ENCODE measurements at places on chromosomes 12 and 14.

- peak; percentile 45 for DNase-seq
Measured at GRCh38 chr14:100221533-100222223, 17.3 kb upstream of the YY1 start.

DNA sequence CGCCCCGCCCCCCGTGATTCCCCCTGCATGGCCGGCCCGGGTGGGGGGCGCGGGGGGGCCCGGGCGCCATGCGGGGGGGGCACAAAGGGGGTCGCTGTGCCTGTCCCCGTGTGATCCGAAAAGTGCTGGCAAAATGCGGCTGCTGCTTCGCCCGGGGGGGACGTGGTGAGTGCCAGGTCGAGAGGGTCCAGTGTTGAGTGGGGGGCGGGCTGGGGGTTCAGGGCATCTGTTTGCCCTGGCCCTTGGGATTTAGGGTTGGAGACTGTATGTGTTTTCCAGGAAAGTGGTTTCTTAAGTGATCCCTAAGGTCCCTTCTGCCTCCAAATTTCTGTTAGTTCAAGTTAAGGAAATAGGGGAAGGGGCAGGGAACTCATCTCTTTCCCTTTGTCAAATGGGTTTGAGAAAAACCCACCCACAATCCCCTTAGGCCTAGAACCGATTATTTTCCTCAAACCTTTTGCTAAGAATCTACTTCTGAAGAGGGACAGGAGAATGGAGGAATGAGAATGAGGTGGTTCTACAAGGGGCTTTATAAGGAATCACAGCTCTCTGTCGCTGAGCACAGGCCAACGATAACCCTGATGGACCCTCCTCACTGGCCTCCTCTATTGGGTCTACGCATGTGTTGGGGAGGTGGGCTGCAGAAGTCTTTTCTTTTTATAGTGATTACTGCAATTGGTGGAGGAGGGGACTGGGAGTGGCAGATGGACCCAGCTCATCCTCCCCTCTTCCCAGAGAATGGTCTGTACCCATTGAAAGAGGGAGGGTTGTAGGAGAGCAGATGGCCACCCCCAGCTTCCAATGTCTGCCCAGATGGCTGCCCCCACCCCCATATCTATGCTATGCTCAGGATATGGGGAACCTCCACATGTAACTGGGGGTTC lies 834 bp downstream of the ARHGEF25 start:
- no peak for DNase-seq

DNA sequence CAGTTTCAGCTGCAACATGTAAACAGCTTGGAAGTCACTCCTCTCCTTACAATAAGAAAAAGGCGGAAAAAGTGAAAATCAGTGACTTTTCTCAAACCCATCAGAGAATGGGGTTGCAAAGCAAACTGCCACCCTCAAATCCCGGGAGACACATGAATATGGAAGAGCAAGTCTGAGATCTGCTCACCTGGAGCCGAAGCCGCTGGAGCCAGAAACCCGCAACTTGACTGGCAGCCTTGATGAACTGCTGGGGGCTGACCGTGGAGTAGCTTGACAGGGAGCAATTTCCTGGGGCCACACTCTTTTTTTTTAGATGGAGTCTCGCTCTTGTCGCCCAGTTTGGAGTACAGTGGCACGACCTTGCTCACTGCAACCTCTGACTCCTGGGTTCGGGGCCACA lies 208.2 kb downstream of the KIF26A start:
- no peak for DNase-seq

DNA sequence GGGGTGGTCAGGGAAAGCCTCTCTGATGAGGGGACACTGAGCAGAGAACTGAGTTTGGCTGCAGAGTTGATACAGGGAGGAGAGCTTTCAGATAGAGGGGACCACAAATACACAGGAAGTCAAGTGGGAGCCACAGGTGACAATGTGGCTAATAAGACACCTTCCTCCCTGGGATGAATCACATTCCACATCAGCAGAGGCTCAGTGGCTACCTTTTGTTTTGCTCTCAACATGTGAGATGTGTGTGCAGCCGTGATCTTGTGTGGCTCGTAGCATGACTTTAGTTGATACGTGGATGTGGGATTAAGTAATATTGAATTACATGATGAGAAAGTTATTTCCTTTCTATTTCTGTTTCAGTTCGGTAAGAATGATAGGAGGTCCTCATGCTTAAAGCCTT lies 7.5 kb downstream of the CRADD start:
- DNase-seq, result no peak

DNA sequence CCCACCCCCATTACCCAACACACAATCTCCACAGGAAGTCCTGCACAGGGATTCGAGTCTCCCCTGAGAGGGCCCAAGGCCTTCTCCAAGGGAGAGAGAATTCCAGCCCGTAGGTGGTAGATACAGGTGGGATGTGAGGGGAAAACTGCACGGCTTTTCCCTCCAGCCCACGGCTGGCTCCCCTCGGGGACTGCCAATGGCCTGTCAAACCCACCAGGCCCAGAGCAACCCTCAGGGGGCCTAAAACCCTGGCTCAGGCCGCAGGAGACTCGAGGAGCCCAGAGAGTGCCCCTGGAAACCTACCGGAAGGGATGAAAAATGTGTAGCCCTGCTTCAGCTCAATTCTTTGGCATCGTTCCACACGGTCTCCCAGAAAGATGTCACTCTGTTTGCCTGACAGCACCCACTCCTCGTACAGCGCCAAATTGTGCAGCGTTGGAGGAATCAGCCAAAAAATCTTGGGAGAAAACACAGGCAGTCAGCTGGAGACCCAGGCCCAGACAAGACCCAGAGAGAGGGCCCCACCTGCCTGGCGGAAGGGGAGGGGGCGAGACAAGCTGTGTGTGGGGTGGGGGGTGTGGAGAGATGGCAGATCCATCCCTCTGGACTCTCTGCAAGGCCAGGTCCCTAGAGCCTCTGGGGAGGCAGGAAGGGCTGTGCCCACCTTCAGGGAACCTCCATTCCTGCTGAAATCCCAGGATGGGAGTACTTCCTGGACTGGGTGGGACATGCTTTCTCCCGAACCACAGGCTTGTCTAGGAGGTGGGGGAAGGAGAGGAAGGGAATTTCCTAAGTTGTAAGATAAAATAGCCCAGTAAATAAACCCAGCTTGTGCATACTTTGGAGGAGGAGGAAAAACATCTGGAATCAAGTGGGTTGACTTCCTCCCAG lies 48.1 kb downstream of the KDM2B start:
- DNase-seq, result no peak

- peak; percentile 58 for DNase-seq
Measured at GRCh38 chr12:120528861-120529525, at the start of gene COQ5. TSS of gene COQ5 (minus strand) at chr12:120529158. CDS start at chr12:120529141, 17 bp downstream.

- DNase-seq, result no peak
Measured at GRCh38 chr12:53268630-53269562, 797 bp downstream of the ESPL1 start.

- no peak for DNase-seq
Measured at GRCh38 chr14:68458840-68459469, 333.9 kb downstream of the ZFP36L1 start.

- DNase-seq, result no peak
Measured at GRCh38 chr12:62677355-62677754, 210.7 kb downstream of the MON2 start.

DNA sequence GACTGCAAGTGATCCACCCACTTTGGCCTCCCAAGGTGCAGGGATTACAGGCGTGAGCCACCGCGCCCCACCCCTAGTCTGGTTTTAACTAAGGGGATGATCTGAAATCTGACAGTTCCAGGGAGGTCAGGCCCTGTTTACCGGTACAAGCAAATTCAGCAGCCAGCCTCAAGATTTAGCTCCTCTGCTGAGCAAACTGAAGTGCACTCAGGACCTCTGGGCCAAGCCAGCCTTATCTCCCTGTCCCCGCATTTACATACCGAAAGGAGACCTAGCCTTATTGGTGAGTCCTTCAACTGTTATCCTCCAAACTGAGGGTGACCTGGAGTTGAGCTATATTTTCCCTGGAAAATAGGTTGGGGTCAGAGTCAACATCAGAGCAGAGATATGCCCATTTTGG lies 835 bp upstream of the ABHD4 start:
- no peak for DNase-seq

DNA sequence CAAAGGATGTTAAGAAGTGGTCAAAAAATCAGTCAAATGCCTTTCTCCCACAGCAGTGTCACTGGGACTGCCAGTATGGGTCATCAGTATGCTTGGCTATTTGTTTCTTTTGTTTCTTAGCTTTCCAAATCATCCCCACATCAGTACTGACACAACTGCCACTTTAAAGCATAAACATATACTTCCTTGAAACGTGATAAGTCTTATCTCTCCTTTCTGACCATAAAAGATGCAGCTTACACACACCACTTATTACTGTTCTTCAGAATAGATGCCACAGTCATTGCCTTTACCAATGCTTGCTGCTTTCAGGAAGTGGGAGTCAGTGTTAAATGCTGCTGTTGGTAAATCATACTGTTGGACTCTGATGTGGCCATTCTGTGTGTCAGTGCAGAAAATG lies 18.6 kb upstream of the GARIN2 start:
- no peak for DNase-seq

- DNase-seq, result no peak
Measured at GRCh38 chr12:89461649-89462612, 62.7 kb downstream of the GALNT4 start.

DNA sequence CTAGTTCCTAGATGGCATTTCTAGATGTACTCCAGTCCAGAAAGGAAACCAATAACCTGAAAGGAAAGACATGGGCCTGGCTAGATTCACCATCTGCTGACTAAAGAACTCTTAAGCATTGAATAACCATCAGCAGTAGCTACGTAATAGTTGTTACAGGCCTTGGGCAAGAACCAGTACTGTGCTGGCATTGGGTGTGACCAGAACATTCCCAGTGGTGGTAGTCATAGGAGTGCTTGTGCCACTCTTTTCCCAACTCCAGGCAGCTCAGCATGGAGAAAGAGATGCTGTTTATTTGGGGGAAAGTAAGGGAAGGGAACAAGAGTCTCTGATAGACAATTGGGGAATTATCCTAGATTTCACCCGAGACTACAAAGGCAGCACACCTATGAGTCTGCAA lies 333.3 kb downstream of the SLC16A7 start:
- DNase-seq, result no peak

- DNase-seq, result no peak
Measured at GRCh38 chr12:29728030-29728429, 55.7 kb downstream of the TMTC1 start.

- DNase-seq, result peak; percentile 89
Measured at GRCh38 chr12:49296034-49296835, 1.3 kb downstream of the PRPH start.

DNA sequence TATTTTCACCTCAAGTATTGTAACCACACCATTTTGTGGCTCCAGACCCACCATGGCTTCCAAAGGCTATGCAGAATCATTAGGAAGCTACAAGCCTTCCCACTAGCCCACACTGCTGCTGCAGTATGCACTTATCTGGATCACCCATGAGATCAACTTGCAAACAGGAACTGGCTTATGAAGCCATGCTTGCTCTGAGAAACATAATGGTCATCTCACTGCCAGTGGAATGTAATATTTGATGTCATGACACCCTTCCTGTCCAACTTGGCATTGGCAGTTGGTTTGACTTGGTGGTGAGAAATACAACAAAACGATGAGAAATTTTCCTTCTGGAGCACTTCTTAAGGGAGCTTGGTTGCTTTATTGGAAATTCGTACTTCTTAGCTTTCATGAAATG lies 69.3 kb upstream of the FRMD6 start:
- no peak for DNase-seq

- no peak for DNase-seq
Measured at GRCh38 chr12:7439579-7440505, 4.1 kb downstream of the CD163L1 start.

- DNase-seq, result no peak
Measured at GRCh38 chr12:45720069-45720468, 9.4 kb upstream of the ARID2 start.

- no peak for DNase-seq
Measured at GRCh38 chr12:1510056-1510812, 84.1 kb downstream of the FBXL14 start.

DNA sequence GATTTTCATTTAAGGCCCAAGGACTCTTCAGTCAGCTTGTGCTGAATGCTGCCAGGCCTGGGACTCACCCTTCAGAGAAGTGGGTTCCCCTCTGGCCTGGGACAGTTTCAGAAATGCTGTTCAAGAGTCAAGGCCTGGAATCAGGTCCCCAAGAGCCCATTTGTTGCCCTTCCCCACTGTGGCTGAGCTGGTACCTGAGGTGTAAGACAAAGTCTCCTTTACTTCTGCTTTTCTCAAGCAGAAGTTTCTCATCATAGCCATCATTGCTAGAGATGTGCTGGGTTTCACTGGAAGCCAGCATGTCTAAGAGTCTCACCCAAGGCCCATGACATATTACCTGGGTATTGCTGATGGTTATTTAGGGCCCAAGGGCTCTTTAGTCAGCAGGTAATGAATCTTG lies 8.9 kb downstream of the FANCM start:
- no peak for DNase-seq
